ENCODE measurements at places on chromosomes 7 and 10.

- no peak for DNase-seq
Observed at GRCh38 chr7:89738549-89738948, 415.7 kb upstream of the STEAP1 start.

DNA sequence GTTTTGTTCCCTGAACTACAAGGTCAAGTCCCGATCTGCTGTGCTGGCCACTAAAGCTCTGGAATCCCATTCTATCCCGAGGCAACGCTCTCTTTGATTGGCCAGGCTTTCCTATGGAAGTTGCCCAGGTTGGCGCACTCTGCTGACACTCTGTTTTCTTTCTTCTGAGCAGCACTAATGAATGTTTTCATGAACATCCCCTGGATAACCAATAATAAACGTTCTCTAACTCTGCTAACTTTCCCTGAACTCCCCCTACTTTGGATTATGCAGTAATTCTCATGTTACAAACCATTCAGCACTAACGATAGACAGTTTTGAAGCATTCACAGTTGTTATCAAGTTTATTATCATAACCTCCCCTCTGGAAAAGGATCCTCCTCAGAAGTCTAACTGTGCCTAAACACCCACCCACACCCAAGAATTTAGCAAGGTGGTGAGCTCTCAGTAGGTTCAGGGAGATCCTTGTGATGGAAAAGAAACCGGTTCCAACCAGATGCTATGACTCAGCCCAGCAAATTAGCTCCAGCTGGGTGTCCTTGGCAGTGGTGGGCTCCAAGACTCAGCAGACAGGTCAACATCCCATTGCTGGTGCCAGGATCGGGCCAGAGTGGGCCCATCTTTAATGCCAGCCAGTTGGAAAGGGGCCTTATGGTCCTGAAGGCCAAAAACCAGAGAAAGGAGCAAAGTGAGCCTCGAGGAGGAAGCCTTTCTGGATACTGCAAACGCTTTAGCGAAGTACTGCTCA, 68.4 kb downstream of the CREB3L2 start:
- no peak for DNase-seq

- no peak for DNase-seq
Observed at GRCh38 chr10:128854963-128855362, 612.1 kb upstream of the MGMT start.

DNA sequence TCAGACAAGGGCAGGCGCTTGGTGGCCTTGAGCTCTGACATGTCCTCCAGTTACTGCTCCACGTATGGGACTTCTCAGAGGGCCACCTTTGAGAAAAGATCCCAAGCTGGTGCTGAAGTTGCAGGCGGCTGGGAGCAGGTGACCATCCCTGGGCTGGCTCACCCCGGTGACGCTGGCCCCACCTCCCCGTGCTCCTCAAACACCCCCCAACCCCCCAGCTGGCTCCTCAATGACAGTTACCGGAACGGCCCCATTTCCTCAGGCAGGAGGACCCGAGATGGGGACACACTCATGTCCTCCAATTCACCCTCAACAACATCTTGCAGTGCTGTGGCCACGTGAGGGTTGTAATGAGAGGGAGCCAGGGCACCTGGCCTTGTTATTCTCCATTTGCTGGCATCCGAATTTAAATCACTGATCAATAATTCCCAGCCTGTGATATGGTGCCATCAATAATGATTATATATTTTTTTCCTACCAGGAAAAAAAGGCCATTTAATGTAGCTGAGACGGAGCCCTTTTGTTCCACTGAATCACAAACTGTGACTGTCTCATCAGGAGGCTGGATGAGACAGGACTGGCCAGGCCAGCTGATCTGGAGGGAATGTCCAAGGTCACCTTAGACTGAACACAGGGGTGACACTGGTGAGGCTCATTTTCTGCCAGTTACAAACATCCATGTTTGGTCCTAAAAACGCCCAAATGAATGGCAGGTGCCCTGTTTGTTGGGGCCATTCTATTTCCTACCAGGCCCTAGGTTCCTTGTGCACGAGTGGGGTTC, 64.5 kb downstream of the CHST15 start:
- no peak for DNase-seq

GRCh38 chr10:86709396-86710185, 41.3 kb downstream of the LDB3 start:
- no peak for DNase-seq

DNA sequence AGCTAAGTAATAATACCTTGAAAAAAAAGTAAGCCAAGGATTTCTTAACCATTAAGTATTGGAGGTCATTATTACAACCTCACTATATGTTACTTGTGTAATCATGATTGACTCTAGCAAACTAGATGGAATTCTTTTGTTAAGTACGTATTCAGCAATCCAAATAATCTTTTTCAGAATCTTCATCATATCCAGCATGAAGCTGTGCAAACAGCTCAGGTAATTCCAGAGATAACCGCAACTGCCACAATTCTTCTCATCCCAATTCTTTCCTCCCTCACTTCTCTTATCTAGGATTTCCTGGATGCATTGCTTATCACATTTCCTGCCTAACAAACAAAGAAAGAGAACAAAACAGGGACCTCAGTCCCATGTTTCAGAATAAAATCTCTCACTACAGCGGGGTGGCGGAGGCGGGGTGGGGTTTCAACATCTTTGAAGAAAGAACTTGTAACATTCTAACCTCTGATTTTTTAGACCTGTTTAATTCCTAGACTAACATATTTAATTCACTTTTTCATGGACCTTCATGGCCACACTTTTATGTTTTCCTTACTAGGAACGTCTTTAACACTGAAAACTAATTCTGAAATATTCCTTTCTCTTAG, 156.5 kb downstream of the POM121L12 start:
- no peak for DNase-seq

DNA sequence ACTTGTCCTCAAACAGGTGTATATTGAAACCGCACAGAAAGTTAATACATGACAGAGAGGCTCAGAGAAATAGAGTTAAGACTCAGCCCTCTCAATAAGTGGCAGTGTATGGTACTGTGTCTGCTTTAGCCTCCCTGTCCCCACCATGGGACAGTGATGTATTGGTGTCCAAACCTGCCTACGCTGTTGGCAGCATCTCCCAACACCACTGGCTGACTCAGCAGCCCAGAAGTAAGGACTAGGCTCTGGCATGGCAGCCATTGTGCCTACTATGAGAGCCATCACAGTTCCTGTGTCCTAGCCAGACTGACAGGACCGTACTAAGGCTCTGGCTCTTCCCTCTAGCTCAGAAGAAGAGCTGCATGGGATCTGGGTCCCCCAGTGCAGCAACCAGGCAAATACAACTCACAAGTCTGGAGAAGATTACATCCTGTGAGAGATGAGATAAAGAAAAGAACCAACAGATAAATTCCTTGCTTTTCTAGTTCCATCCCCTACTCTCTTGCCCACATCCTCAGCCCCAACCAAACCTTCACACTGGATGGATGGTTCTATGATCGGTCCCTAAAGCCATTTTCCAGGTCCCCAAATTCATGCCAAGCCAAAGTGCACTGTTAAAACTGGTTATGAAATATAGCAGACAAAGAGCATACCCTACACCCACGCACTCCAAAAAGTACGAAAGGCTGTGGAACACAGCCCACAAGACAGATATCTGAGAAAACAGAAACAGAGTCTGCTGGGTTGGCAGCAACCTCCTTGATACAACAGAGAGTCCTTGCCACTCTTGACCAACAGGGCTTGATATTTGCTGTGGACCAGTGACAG, 44.1 kb upstream of the DMTF1 start:
- DNase-seq, result no peak

- DNase-seq, result no peak
Observed at GRCh38 chr7:124480036-124480820, 285.4 kb downstream of the GPR37 start.

GRCh38 chr7:143490717-143491306, 13.1 kb downstream of the TAS2R41 start:
- no peak for DNase-seq

Measured in GM12864 (cell line).